ENCODE measurements at places on chromosomes 6 and 20. TPM values are rescaled to one million over a fixed set of nuclear protein-coding genes. Genes with fewer than 3 reads are reported as not detected.

- no peaks in the 10 kb centered on the region for H3K36me3 ChIP-seq
- no peaks in the 10 kb centered on the region for H3K27me3 ChIP-seq
Observed at GRCh38 chr6:148348335-148348734, 5.7 kb downstream of the SASH1 start.

Gene SIRPD
- not detected for total RNA-seq

Gene CLVS2
- 1.5 TPM for total RNA-seq

Gene SLA2
- total RNA-seq: not detected

- H3K27ac ChIP-seq: no peak overlapping the region
- DNase-seq: no peak
- no peak overlapping the region for H3K4me3 ChIP-seq
- peaks cover 8% of the 10 kb centered on the region for H3K4me1 ChIP-seq
- H3K36me3 ChIP-seq: no peaks in the 10 kb centered on the region
- no peaks in the 10 kb centered on the region for H3K27me3 ChIP-seq
Observed at GRCh38 chr6:139433631-139434419, 59.4 kb upstream of the CITED2 start.

GRCh38 chr6:135075018-135075417, 20.4 kb upstream of the HBS1L start:
- H3K4me1 ChIP-seq: no peaks in the 10 kb centered on the region
- no peak for DNase-seq
- H3K4me3 ChIP-seq: no peak overlapping the region
- no peak overlapping the region for H3K27ac ChIP-seq
- no peaks in the 10 kb centered on the region for H3K36me3 ChIP-seq
- H3K27me3 ChIP-seq: no peaks in the 10 kb centered on the region

Gene TFEB
- 21.0 TPM for total RNA-seq
